ENCODE measurements at places on chromosomes 1 and 21.

- no peak for DNase-seq
Observed at GRCh38 chr21:46029186-46029924, 47.8 kb downstream of the COL6A1 start.

DNA sequence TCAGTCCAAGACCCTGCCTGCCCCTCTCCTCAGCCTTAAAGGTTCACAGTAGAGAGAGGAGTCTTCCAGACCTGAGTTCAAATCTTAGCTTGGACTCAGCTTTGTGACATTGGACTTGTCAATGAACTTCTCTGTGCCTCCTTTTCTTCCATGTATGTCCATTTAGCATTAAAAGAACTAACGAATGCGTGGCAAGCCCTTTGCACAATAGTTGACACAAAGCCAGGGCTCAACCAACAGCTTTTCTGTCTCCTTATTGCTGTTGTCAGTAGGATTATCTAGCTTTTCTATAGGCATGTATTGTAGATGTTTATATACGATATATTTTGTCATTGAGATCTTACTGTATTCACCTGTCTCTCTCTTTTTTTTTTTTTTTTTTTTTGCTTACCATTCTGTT lies 450.8 kb downstream of the PTPRU start:
- no peak for DNase-seq

DNA sequence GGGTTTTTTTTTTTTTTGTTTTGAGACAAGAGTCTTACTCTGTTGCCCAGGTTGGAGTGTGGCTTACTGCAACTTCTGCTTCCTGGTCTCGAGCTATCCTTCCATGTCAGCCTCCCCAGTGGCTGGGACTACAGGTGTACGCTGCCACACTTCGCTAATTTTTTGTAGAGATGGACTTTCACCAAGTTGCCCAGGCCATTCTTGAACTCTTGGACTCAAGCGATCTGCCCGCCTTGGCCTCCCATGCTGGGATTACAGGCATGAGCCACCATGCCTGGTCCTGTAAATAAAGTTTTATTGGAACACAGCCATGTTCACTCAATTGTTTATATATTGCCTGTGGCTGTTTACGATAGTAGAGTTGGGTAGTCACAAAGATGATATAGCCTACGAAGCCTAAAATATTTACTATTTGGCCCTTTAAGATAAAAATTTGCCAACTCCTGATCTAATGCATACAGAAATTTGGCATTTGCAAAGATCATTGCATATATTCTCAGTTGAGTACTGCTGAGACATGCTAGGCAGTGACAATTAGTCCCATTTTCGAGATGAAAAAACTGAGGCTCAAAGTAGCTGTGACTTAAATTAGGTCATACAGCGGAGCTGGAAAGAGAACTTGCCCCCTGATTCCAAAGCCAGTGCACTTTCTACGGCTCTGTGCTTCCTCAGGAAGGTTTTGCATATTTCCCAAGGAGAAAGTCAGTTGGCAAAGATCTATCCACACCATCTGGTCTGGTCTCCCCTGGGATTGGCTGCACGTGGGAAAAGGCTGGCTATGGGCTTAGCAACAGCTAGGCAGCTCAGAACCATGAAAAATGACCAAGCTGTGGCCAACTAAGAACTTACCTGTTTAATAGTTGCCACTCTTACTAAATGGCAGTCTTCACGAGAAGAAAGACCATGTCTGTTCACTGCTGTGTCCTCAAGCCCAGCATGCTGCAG lies 19.4 kb downstream of the MECR start:
- peak; percentile 34 for DNase-seq

DNA sequence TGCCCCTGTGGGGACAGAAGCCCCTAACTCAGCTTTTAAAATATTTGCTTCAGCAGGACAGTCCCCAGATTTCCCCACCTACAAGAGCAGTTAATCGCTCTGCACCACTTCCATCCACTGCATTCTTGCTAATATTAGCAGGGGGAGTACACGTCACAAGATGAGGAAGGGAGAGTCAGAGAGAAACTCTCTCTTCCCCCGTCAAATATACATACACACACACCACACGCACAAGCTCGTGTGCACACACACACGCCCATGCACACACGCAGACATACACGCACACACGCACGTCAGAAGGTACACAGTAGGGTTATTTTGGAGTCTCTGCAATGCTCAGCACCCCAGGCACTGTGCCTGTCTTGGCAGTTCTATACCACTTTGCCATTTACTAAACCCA lies 2.1 kb downstream of the CLCA1 start:
- DNase-seq: no peak

- no peak for DNase-seq
Observed at GRCh38 chr1:43065616-43066399, 106.3 kb downstream of the EBNA1BP2 start.

- DNase-seq: no peak
Observed at GRCh38 chr1:209570743-209571142, 12.8 kb upstream of the CAMK1G start.

- DNase-seq: peak; percentile 16
Observed at GRCh38 chr1:96384611-96385010, 337.0 kb upstream of the PTBP2 start.

DNA sequence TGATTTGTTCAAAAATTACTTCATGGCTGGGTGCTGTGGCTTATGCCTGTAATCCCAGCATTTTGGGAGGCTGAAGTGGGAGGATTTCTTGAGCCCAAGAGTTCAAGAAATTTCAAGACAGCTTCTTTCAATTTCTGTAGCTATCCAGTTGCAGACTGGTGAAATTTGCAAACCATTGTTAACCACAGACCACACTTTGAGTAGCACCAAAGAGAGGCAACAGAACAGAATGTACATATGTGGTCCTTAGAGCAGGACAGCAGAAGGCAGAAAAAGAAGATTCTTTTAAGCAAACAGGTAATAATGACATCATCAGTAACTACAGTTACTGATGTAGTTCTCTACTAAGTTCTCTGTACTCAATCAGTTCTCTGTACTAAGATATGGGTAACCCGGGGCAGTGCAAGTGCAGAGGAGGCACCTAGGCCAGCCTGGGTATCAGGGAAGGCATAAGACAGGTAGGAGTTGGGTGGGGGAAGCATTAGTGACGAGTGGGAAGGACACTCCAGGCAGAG lies 5.5 kb upstream of the KLF17 start:
- DNase-seq: no peak

- peak; percentile 59 for DNase-seq
Observed at GRCh38 chr1:247390116-247390791, 25.7 kb upstream of the NLRP3 start.

DNA sequence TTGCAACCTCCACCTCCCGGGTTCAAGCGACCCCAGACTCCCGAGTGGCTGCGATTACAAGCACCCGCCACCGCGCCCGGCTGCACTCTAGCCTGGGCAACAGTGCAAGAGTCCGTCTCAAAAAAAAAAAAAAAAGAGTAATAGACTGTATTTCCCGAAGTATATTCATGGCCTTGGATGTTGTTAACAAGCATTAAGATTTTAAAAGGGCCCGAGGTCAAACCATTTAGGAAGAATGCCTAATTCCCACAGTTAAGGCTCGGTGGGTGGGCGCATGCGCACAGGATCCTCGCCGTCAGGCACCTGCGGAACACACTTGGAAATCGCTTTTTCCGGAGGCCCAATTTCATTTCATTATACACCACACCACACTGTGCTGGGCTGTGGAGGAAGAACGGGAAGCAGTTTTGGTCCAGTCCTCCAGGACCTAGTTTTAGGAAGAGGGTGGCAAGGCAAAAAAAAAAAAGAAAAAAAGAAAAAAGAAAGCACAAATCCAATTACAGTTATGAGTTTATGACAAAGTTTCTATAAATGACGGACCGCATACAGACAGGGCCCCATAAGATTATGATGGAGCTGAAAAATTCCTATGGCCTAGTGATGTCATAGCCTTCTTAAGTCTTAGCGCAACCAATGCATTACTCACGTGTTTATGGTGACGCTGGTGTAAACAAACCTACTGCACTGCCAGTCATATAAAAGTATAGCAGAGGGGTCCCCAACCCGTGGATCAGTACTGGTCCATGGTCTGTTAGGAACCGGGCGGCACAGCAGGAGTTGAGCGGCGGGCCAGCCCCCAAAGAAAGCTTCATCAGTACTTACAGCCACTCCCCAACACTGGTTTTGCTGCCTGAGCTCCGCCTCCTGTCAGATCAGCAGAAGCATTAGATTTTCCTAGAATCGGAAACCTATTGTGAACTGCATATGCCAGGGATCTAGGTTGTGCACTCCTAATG lies 38.2 kb downstream of the H3-3A start:
- no peak for DNase-seq

DNA sequence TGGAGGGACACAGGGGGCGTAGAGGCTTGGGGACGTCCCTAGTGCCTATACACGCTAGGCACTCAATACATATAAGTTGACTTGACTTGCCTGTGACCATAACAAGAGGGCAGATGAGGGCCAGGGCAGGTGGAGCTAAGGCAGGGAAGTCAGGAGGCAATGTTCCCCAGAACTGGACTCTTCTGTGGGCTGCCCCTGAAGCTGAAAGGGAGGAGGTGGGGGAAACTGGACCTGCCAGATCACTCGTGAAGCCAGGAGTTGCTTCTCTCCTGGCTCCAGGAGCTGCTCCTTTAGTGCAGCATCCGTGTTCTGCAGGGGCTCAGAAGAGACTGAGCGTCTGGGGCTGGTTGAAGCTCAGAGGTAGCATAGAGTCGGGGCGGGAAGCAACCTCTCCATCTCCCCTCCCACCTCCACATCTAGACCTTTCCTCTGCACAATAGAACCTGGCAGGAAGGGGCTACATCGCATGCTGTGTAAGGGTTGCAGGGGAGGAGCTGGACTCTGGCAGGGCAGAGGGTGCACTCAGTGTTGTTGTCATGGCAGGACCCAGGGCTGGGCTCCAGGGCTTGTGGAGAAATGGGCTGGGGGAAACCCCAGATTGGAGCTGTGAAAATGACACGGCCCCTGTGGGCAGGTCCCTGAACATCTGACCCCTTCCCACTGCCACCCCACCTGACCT lies 2.9 kb upstream of the SEMA4A start:
- no peak for DNase-seq

- peak; percentile 67 for DNase-seq
Observed at GRCh38 chr1:185632659-185633423, 101.3 kb upstream of the HMCN1 start.

DNA sequence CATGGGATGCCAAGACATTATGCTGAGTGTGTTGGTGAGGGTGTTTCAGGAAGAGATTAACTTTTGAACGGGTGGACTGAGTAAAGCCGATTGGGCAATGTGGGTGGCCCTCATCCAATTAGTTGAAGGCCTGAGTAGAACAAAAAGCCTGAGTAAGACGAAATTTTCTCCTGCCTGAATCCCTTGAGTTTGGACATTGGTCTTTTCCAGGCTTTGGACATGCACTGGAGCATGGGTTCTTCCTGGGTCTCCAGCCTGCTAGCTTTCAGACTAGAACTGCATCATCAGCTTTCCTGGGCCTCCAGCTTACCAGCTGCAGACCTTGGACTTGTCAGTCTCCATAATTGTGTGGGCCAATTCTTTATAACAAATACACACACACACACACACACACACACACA lies 63.6 kb downstream of the NIBAN1 start:
- peak; percentile 34 for DNase-seq

DNA sequence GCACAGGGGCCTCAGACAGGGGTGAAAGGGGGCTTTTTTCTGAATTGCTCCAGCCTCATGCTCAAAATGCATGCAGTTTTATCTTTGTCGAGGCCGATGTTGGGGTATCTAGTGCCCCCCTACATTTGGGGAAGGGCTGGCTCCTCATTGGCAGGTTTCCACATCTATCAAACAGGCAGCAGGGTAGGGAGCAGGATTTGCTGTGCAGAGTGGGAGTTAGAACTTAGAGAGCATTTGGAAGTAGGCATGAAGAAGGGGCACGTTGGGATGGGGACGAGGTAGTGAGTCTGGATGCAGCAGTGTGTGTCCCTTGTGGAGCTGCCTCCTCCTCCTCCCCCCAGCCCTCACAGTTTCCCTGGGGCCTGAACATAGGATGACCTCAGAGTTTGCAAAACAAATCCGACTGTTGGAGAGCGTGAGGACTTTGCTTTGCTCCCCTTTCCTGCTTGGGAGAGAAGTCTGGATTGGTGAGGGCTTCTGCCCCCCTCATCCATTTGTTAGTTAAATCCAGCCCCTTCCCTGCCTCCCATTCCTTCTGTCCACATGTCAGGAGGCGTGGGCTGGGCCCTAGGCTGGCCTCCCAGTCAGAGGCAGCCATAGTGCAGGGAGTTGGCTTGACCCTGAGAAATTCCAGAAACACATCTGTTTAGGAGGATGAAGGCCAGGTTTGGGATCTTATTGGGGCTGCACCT lies 36.9 kb upstream of the GPR37L1 start:
- no peak for DNase-seq

DNA sequence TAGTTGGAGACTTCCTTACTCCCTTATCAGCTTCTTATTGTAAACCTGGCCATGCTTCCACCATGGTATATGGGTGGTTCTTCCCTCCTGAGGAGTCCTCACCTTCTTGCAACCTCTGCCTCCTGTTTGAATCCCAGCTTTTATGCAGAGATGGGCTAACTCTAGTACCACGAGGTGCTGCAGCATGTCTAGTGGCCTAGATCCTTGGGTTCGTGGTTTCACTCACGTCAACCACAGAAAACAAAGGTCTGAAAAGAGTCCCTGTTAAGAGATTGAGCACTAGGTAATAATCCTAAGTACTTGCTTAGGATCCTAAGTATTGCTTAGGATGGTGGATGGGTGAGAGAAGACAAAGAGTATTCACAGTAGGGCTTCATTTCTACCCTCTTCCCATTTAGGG lies 133.7 kb downstream of the FCRL5 start:
- no peak for DNase-seq

- no peak for DNase-seq
Observed at GRCh38 chr1:186076006-186076405, 299.0 kb downstream of the TPR start.

GRCh38 chr1:113259988-113260387 lies 130.3 kb upstream of the MAGI3 start:
- DNase-seq: no peak

GRCh38 chr1:179632868-179633267 lies 41.2 kb downstream of the TDRD5 start:
- no peak for DNase-seq

DNA sequence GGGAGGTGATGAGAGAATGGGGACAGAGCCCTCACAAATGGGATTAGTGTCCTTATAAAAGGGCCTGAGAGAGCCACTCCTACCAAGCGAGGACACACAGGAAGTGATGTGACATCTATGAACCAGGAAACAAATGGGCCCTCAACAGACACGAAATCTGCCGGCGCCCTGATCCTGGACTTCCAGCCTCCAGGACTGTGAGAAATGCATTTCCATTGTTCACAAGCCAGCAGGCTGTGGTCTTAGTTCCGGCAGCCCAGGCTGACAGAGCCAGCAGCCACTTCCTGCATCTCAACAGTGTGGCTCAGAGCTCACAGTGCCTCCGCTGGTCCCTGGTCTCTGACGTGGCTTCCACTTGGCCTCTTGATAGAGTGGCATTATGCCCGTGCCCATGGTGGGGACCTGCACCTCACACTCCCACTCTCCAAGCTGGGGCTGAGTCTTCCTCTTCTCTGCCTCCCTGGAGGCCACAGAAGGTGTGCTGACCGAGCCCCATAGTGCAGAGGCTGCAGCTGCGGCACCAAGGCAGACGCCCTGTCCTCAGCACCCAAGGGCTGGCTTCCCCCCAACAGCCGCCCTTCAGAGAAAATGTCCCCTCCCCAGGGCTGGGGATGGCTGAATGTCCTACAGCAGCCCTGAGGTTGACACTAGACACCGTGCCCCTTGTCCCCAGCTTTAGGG lies 44.9 kb downstream of the ACOT7 start:
- DNase-seq: peak; percentile 25

GRCh38 chr1:35655196-35655595 lies 13.9 kb upstream of the PSMB2 start:
- no peak for DNase-seq

All from fibroblast of upper back skin (primary cell).